ENCODE measurements at places on chromosomes 1 and 21. TPM values are rescaled to one million over a fixed set of nuclear protein-coding genes. Genes with fewer than 3 reads are reported as not detected.

The S100A7A gene
- polyA plus RNA-seq, result not detected

DNA sequence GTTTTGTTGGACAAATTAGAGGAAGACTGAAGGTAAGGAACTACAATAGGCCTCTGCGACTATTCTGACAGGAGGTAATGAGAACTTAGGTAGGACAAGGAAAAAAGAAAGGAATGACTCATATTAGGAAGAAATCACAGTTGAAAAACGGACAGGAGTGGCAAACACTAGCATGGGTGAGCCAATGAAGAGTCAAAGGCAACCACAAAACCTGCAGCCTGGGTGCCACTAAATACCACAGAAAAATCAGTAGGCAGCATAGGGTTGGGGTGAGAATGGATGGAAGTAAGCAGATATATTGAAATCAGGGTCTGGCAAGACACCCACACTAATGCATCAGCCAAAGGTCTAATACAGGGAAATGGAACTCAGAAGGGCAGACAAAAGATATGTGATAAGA lies 10.0 kb downstream of the RBM34 start:
- DNase-seq, result no peak

The IFNLR1 gene
- not detected for polyA plus RNA-seq

The SLC35F3 gene
- polyA plus RNA-seq, result not detected

- no peak for DNase-seq
Observed at GRCh38 chr1:53454019-53454418, 5.2 kb upstream of the DMRTB1 start.

DNA sequence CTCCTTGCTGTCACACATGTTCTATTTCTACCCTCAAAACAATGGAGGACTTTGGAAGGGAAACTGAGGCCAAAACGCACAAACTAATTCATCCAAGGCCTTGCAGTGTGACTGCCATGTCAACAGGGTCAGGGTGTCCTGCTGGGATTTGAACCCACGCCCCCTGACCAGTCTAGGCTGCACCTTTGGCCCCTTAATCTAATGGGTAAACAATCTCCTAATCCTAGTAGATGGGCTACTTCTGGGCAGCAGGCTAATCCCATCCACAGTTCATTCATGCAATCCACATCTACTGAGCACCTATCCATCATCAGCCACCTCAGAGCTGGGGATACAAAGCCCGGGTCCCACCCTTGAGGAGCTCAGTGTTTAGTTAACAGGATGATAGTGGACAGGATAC lies 17.0 kb upstream of the LEFTY2 start:
- DNase-seq, result no peak

- DNase-seq, result no peak
Observed at GRCh38 chr1:70966018-70966638, 81.5 kb downstream of the PTGER3 start.

DNA sequence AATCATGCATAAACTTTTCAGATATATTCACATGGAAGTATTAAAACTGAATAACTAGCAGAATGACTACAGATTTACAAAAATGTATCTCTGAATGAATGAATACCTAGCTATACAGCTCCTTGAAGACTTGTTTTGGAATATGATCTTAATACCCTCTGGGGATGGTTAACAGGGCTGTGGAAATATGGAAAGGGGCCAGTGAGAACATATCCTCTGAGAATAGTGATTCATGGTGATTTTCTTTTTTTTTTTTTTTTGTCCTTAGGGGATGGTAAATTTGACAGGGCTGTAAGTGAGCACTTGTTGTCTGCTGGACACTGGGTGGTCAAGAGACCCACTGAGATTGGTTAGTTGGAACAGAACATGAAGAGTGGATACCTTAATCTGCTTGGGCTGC lies 80.7 kb upstream of the HP1BP3 start:
- DNase-seq, result no peak

All from CD14-positive monocyte (primary cell).